ENCODE measurements at places on chromosomes 7 and 10.
A peak's percentile ranks its signal among the peaks of the same experiment; 100 is the strongest.

DNA sequence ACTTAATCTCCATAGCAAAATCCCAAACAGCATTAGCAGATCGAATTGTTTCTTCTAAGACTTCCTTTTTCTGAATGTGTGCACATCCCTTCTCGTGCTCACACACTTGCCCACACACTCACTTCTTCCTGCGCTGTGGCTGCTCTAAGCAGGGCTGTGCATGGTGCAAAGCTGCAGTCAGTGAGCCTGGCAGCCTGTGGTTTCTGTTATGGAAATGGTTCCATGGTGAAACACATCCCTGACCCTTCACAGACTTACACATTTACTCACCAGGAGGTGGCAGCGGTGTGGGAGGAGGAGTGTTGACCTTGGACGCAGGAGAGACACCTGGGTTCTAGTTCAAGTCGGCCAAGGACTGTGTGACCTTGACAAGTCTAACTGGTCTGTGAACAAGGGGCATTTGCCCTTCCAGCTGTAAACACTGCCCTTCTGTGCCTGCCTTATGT is 24.9 kb downstream of the MTURN start:
- peak; percentile 15 for DNase-seq

GRCh38 chr10:95850791-95851190 is 57.0 kb upstream of the CC2D2B start:
- DNase-seq = no peak

DNA sequence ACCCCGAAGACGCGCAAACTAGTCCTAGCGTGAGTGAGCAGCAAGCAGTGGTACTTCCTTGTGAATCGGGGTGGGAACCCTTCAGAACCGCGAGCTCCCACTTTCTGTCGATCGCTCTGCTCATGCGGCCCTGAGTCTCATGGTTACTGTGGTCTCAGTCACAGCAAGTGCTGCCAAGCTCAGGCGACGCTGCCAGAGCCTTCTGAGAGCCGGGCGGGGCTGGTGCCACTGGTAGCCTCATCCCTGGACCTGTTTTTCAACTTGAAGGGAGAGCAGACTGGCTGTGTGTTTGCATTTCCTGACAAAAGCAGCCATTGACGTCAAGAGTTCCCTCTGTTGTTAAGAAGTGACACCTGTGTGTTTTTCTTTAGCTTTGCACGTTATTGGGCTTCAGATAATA is 32.9 kb upstream of the BHLHA15 start:
- DNase-seq = no peak

GRCh38 chr10:69632516-69633199 is 2.6 kb downstream of the FAM241B start:
- DNase-seq = no peak

DNA sequence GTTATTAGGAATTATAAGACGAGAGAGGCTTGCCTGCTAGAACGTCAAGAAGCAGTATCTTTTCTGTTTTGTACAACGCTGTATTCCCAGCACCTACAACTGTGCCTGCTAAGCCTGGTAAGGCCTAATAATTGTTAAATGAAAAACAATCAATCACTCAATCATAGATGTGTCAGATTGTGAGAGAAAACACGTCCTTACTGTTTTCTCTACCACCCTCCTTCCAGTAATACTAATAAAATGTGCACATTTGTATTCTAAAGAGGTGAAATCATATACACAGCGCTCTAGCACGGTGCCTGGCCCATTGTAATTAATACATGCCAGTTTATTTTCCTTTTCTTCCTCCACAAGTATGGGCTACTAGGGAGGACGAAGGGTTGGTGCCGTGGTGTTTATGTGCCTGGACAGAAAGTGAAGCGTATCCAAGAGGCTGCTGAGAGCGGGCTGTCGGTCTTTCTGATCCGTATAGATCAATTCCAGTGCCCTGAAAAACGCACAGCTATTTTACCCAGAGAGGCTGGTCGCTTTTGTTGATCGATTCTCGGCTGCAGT is 1.5 kb upstream of the AUTS2 start:
- no peak for DNase-seq

- DNase-seq = no peak
These were observed 86.5 kb downstream of the ARMH3 start for GRCh38 chr10:101969412-101969922.

GRCh38 chr10:34454590-34455261 is 360.4 kb downstream of the PARD3 start:
- no peak for DNase-seq

DNA sequence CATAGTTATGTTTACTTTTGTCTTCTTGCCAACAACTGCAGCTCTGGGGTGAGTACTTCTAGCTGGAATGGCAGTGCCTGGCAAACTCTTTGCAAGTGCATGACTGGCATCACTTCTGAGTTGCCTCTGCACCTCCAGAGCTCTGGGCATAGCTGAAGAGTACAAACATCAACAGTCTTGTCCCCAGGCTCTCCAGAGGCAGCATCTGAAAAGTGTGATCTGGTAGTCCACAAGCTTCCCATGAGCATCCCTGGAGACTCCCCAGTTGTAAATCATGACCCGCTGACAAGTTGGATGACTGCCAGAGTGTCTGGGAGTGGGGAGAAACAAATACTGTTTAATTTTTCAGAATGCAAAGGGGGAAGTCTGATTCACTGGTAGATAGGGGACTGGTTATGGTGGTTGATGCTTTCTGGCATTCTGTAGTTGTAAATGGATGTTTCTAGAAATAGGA is 138.9 kb upstream of the CDK13 start:
- no peak for DNase-seq

- DNase-seq = peak; percentile 72
These were observed 6.5 kb downstream of the AGFG2 start for GRCh38 chr7:100545360-100546128.

DNA sequence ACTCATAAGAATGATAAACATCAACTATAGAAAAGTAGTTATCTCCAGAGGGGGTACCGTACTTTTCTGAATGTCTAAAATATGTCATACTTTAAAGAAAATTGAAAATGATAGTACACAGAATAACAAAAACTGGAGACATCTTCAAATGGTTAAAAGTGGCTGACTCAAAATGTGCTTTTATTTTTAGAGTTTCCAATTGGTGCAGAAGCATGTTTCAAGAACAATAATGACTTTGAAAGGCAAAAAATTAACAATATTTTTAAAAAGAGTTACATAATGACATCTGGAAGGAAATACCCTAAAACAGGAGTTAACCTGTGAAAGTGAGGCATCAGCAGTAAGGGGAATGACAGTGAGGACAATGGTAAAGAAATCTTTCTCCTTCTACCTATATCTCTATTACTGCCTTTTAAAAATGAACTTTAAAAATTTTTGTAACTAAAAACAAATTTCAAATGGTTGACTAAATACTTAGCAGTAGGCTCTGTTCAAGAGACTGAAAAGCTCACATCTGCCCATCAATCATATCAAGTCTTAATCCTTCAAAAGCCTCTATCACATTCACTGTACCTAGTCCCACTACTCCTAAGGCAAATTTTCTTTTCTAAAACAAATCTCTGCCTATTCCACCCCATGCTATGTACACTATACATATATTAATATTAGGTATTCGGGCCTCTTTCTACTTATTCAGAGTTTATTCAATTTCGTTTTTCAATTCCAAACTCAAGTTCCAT is 3.0 kb downstream of the ASZ1 start:
- no peak for DNase-seq

DNA sequence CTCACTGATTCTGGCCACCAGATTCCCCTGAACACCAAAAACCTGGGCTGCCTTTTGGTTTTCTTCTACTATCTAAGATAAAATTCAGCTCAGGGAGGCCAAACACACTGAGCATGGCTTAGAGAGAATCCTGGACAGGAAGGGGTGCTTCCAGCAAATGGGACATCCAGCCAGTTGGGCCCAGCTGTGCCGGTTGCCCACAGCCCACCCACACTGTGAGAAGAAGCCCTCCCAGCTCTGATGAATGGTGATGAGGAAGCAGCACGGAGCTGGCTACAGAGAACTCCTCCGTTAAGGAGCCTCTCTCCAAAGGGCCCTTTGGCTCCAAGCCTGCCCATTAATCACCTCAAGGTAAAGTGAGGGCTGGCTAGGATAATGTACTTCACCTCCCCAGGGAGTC is 15.9 kb downstream of the LRRC18 start:
- no peak for DNase-seq

- DNase-seq = no peak
These were observed 282.7 kb downstream of the BAMBI start for GRCh38 chr10:28959850-28960501.

GRCh38 chr7:122133477-122133876 is 10.6 kb downstream of the AASS start:
- no peak for DNase-seq

GRCh38 chr10:11146402-11147171 is 128.9 kb downstream of the CELF2 start:
- DNase-seq = no peak

- DNase-seq = no peak
These were observed 1162.2 kb downstream of the TYW1 start for GRCh38 chr7:68158686-68159295.

GRCh38 chr7:140417456-140418155 is 13.7 kb downstream of the RAB19 start:
- DNase-seq = no peak

- DNase-seq = no peak
These were observed 185.4 kb downstream of the SEC23IP start for GRCh38 chr10:120077707-120078492.

GRCh38 chr10:119656760-119657159 is 5.6 kb downstream of the BAG3 start:
- DNase-seq = no peak

DNA sequence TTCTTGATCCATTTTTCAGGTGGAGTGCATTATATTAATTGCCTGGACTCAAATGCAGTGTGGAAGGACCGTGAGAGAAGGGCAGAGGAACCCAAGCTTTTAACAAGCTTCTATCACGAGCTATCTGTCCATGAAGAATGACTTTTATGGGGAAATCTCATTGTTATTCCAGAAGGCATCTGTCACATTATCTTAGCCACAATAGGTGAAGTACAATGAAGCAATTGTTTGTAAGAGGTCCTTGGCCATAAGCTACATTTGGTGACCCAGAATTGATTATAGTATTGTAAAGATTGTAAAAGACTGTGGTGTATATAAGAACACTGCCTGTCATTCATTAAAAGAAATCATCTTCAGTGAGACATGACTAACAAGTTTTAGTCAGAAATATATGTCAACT is 58.6 kb upstream of the RELN start:
- no peak for DNase-seq

- no peak for DNase-seq
These were observed 27.4 kb upstream of the ENTPD1 start for GRCh38 chr10:95728526-95728925.

DNA sequence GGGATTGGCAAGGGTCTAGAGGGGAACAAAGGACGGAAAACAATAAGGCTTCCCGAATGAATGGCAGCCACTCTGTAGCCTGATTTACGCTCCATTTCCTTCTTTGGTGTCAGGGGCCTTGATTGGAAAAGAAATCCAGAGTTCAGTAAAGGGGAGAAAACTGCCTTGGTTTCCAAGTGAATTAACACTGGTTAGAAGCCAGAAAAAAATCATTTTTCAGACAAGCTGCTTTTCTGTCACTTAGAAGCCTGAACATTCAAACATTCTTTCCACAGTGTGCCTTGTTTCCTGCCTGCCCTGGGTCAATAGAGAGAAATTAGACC is 283 bp upstream of the TRDMT1 start:
- DNase-seq = no peak

DNA sequence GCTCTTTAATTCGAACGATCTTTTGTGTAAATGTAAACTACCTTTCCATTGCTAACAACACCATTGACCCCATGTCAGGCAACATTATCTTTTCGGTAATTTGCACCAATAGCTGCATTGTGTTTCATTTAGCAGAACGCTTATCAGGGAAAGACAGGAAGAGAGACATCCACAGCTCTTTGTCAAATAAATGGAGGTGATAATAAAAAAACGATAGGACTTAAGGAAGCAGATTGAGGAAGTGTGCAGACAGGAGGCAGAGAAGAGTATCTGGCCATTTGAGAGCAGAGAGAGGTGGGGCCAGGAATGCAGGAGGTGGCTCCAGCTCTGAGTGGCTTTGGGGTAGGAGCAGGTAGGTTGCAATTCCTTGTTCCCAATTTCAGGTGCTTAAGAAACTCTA is 37.5 kb upstream of the ADARB2 start:
- no peak for DNase-seq

- DNase-seq = no peak
These were observed 105.3 kb downstream of the PTPN20 start for GRCh38 chr10:47016564-47016963.

DNA sequence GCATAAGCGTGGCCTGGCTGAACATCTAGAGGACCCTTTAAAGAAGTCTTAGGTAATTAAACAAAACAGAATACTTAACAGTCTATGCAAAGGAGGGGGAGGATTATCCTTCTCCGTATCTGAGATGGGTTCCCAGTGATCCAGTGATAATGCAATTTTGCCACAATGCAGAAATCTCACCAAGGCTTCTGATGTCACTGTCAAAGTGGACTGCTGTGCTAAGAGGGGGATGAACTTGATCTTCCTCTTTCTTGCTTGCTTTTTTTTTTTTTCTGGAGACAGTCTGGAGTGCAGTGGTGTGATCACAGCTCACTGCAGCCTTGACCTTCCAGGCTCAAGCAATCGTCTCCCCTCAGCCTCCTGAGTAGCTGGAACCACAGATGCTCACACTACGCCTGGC is 30.8 kb downstream of the GATA3 start:
- no peak for DNase-seq

- no peak for DNase-seq
These were observed 80.9 kb downstream of the FRMPD2 start for GRCh38 chr10:48193556-48193955.

DNA sequence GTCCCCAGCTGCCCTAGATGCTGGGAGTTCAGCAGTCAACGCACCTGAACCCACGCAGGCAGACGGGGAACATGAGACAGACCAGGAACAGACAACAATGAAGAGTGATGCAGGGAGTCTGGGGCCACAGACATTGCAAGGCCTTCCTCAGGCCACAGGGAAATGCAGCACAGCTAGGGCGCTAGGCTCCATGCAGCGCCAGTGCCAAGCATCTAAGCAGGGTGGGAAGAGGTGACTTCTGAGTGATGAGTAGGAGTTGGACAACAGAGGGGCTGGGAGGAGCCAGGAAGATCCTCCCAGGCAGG is 7.7 kb upstream of the RET start:
- no peak for DNase-seq

DNA sequence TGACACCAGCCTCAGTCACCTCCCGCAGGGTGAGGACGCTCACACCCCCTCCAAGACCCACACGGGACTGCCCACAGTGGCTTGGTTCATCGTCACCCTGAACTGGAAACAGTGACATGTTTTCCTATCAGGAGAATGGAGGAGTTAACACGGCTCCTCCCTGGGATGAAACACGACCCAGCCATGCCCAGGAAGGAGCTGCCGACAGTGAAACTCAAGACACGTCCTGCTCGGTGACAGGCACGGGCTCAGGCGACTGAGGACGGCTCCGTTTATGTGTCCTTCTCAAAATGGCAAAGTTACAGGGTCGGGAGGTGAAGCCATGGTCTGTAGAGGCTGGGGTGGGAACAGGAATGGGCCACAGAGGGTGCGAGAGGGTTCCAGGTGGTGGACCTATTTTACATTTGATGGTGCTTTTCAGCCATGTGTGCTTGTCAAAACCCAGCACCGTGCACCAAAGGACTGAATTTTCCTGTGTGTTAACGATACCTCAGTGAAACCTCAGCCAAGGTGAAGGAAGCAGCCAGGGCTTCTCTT is 272.4 kb downstream of the ADARB2 start:
- no peak for DNase-seq

GRCh38 chr7:24580283-24580946 is 7.2 kb downstream of the PALS2 start:
- DNase-seq = no peak

- DNase-seq = no peak
These were observed 79.2 kb downstream of the CCNY start for GRCh38 chr10:35415505-35415904.

GRCh38 chr7:126780993-126781392 is 471.7 kb downstream of the GRM8 start:
- no peak for DNase-seq

GRCh38 chr10:69503001-69503895 is 52.0 kb downstream of the TSPAN15 start:
- DNase-seq = no peak

Measured in CD4-positive, alpha-beta T cell treated with Interleukin-6 for 4 hours (primary cell).